ENCODE measurements at places on chromosomes 4 and X.

GRCh38 chrX:115940888-115941332, 229.6 kb upstream of the AGTR2 start:
- DNase-seq = peak; percentile 30

DNA sequence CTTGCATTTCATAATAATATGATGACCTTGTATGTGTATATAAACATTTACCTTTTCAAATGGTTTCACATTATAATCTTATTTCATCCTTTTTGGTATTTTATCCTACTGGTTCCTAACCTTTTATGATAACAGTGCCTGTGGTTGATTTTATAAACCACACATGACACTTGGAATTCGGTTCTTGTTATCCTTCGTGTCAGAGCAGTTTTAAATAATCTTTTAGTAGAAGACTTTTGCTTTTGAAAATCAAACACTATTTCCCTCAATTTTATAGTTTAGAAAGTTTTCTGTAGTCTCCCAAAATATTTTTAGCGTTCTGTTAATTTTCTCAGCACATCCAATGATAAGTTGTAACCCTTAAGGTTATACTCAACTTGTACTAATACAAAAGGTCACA, 676.8 kb downstream of the RAPGEF2 start:
- no peak for DNase-seq

DNA sequence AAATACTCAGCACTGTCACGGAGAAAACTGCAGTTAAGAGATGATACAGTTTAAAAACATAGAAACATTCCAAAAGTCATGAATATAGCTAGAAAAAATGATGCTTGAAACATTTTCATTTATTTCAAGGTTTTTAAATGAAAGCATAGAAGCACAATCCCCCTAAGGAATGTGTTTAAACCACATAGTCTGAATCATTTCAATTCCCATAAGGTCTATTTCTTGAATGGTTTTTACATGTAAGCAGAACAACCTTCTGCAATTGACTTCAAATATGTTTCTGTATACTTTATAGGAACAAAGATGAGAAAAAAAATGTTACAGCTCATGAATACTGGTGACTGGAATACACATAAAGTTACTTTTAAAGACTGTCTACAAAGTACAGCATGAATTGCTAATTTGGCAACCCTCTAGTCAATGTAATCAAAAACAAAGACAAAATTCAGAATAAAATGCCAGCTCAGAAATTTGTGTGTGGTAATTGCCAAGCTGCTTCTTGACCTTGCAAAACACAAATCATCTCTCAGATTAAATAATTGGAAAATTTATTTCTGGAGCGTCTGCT, 886.4 kb upstream of the ADGRL3 start:
- DNase-seq = no peak

GRCh38 chr4:5162909-5163508, 111.7 kb downstream of the STK32B start:
- DNase-seq = no peak

- no peak for DNase-seq
These were observed 4.8 kb upstream of the MPP1 start for GRCh38 chrX:154809939-154810665.

GRCh38 chr4:106951891-106952290, 84.2 kb downstream of the DKK2 start:
- no peak for DNase-seq

DNA sequence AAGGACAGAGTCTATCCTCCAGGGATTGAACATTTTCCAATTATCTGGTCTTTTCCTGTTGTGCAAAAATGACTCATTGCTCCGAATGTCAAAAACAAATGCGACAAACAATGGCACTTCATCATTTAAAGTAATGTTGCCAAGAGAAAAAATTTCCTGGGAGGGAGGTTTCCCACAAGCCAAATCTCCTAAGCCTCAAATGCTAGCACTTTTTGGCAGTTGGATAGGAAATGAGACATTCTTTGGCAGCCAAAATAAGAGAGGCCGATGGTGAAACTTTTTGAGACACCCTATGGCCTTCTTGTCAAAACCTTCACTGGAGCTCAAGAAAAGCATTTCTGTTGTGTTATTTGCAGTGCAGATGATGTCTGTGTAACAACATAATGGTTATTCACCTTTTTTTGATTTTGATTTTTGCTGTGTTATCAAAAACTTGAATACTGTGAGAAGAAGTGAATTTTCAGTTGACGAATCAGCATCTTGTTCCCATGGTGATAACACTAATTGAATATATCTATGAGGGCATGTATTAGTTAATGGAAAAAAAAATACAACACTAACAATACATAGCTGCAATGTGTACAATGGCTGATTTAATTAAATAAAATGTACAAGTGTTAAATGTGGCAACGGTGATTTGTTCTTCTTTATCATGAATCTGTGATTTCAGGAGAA, 333.8 kb downstream of the ANK2 start:
- DNase-seq = peak; percentile 24

GRCh38 chrX:106302304-106302703, 134.2 kb downstream of the PWWP3B start:
- DNase-seq = no peak

DNA sequence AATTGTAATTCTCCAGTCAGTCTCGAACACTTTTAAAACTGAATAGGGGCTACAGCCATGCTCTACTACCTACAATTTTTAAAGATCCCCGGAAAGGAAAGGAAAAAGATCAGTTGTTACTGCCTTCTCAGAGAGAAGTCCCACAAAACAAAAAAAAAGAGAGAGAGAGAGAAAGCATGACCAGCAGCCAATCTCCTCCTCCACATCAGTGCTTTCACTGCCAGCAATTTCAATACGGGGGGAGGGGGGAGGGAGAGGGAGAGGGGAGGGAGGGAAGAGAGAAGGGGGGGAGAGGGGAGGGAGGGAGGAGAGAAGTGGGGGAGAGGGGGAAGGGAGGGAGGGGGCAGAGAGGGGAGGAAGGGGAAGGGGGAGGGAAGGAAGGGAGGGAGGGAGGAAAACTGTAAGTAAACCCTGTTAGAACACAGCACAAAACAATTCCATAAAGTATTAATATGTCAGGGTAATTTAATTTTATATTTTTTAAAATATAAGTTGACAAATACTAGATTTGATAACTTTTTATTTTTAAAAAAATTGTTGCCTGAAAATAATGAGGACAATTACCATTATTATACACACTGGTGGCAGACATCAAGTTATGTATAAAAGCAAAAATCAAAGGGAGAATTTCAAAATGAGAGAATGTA, 108.0 kb downstream of the LRBA start:
- DNase-seq = no peak

DNA sequence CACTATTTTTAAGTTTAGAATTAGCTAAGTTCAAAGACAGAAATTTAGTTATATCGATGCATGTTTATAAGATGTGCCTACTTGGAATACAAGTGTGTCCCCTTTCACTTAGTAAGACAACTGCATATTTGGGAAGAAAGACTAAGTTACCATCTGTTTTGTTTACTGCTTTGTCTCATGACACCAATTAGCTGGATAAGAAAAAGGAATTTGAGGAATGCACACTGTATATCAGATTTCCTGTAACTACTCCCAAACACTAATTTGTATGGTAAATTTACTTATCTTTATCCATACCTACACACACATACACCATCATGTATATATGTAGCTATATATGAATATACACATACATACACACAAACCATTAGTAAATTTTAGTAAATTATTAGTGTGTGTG, 1442.8 kb upstream of the IGFBP7 start:
- no peak for DNase-seq

DNA sequence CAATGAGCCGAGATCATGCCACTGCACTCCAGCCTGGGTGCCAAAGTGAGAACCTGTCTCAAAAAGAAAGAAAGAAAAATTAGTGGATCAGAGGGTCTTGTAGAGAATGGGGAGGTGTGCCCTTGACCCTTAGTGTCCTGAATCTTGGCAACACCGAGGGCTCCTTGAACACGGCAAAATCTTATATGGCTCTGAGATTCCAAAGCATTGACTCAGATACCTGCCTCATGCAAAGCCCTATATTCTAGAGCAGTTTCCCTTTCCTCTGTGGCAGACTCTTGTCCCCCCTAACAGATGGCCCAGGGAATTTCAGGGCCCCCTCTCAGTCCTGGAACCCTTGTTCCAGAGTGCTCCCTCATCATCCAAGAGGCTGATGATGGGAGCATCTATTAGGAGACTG, 6.8 kb downstream of the CLDN2 start:
- DNase-seq = no peak

DNA sequence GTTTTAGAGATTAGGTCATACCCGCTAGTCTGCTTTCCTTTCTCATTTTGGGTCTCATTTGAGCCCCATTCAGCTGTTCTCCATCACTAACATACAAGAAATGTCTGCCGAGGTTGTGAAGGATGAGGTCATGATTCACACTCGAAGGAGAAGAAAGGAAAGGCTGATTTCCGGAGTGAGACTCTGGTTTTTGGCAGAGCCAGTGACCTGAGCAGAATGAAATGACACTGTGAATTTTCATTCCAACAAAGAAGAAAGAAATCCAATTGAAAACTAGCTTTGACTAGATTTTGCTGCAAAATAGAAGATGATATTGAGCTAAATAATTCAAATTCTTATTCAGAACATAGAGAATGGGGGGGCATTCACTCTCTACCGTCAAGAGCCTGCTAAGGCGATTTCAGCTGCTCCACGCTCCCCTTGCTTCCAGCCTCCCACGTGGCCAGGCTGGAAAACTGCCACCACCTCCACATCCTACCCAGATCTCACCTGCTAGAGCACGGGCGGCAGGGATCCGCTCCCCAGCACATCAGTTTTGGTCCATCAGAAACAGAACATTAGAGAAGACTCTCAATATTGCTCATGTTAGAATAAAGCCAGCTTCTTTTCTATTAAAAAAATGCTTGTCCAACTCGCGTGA, 39.0 kb downstream of the F11 start:
- no peak for DNase-seq

DNA sequence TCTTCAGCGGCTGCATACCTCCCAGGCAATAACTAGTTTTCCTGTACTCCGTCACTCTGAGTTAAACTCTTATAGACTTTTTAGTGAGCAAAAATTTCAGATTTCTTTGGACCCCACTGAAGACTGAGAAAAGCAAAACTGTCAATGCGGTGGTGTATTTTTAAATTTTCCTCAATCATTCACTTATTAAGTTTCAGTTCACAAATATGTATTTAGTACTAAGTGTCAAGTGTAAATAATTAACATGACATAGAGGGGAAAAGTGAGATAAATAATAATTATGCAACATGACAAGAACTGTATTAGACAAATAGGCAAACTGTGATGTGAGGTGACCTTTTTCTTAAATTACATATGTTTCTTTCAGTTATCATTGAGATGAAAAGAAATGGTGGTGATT, 124.4 kb downstream of the NAF1 start:
- DNase-seq = no peak

- no peak for DNase-seq
These were observed 31.0 kb downstream of the TMSB4X start for GRCh38 chrX:13005661-13006473.

GRCh38 chr4:38582889-38583470, 81.0 kb upstream of the KLF3 start:
- no peak for DNase-seq

- DNase-seq = no peak
These were observed 75.6 kb downstream of the CCNG2 start for GRCh38 chr4:77232653-77233052.

GRCh38 chr4:118930255-118930654, 41.6 kb downstream of the SYNPO2 start:
- DNase-seq = no peak

GRCh38 chr4:183348706-183349659, 26.8 kb upstream of the CLDN24 start:
- no peak for DNase-seq

DNA sequence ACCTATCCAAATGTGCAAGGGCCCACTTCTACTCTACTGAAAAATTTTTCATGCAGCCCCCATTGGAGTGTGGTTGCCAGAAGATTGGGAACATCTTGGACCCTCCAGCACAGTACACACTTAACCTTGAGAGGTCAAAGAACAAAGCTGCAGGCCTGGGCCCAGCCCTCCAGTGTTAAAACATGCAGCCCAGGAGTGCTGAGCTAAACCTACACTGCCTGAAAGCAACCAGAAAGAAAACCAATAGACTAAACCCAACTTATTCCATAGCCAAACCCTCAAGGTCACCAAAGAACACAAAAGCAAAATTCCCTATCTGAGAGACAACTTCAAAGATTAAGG, 47.9 kb downstream of the TECRL start:
- DNase-seq = no peak

- DNase-seq = no peak
These were observed 393.8 kb downstream of the INPP4B start for GRCh38 chr4:142452161-142452855.

DNA sequence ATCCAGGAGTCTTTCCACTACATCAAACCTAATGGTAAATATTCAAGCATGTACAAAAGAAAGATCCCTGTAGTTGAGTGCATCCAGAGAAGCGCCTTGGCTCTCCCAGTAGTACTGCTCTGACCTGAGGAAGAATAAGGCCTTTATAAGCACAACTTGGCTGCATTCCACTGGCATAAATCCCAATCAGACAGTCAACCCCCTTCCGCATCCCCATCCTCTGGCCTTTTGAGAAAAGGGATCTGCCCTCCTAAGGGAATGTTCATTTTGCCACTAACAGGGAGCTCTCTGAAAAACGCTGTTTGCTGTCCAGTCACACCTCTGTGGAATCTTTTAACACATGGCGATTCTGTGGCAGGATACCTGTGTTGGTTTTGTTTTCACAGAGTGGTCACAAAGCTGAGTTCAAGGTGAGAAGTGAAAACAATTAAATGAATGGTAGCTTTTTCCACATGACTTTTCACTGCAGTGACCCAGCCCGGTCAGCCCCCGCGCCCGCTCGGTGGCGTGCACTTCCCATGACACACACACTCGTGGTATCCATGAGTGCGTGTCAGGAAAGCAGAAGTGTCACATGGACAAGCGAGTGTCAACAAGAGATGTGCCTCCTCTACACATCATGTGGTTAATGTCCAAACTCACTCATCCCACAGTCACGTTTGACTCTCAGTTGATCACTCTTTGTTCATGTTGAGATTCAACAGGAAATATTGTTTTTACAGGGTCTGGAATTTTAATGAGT, 112.2 kb upstream of the ENPP6 start:
- no peak for DNase-seq

- DNase-seq = no peak
These were observed 533 bp upstream of the SYAP1 start for GRCh38 chrX:16718824-16719333.

- no peak for DNase-seq
These were observed 6.9 kb downstream of the ZDHHC9 start for GRCh38 chrX:129836827-129837226.

- no peak for DNase-seq
These were observed at the start of gene SLC4A4 for GRCh38 chr4:71338846-71339593. Gene SLC4A4, plus strand, starts transcription at chr4:71339020.

- no peak for DNase-seq
These were observed 78.8 kb upstream of the BANK1 start for GRCh38 chr4:101711590-101712260.

DNA sequence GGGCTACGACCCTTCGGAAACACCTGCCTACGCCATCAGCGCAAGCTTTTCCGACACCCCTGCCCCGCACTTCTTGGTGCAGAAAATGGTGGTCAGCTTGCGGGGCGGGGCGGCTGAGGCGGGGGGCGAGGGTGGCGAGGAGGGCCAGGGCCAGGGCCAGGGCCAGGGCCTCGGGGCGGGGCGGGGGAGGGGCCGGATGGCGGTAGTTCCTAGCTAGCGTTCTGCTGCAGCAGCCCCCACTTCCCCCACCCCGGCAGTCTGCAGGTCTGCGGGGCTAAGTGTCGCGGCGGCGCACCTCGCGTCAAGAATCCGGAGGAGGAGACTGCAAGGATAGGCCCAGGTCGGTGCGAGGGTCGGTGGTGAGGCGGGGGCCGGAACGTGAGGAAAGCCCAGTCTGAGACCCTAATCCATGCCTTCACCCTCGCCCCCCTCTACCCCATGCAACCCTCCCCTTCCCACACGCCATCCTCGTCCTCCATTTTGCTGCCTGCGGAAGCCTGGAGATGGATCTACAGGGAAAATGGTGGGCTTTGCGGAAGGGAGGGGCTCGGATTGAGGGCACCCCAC, 600 bp downstream of the BEX4 start:
- peak; percentile 38 for DNase-seq
